Stimulated activated CD8-positive, alpha-beta memory T cell treated with anti-CD3 and anti-CD28 coated beads, Interleukin-4, amount 100 ng/mL, for 1 hour (primary cell): ENCODE measurements at places on chromosomes 13 and 19.

DNA sequence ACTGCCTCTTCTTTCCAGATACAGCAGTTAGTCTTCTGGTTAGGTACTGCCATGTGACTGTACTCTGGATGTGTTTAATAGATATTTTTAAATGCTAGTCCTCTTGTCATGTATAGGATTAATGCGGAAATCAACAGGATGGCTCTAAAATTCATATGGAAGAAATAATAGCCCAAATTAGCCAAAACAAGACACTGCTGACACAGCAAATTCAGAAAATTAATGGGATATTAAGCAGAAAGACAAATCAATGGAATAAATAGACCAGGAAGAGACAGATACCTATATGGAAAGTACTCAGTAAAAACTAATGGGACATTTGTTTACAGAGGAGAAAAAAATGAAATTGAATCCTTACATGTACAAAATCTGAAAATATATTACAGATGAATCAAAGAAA, 679.3 kb upstream of the PCDH20 start:
- DNase-seq, result no peak

DNA sequence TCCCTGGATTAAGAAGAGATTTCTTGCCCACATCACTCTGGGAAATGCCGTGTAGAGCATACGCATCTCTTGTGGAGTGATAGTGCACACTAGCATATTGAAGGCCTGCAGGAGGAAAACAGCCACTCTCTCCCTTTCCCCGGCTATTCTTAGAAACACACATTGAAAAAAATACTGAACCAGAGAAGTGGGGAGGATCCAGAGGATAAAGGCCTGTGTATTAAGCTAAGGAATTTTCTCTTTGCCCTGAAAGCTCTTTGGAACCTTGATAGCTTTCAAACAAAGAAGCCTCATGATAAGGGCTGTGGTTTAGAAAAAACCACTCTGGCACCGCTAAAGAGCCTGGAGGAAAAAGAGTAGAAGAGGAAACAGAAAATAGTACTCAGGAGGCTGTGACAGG, 386.1 kb upstream of the NBEA start:
- no peak for DNase-seq

DNA sequence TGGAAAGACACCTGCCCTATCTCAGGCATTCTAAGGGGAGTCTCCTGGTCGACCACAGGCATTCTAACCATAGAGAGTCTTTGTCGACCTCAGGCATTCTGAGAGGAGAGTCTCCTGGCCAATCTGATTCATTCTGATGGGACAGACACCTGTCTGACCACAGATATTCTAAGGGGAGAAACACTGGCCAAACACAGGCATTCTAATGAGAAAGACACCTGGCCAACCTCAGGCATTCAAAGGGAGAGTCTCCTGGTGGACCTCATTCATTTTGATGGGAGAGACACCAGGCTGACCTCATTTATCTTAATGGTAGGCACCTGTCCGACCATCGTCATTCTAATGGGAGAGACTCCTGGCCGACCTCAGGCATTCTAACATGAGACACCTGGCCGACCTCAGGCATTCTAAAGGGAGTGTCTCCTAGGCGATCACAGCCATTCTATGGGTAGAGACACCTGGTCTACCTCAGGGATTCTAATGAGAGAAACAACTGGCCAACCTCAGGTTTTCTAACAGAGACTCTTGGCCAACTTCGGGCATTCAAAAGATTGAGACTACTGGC, 1351.5 kb downstream of the UQCRFS1 start:
- DNase-seq, result no peak

- no peak for DNase-seq
These were observed 1.1 kb upstream of the GTF3A start for GRCh38 chr13:27423333-27423732.

GRCh38 chr13:86992251-86992650, 678.9 kb upstream of the SLITRK5 start:
- no peak for DNase-seq

DNA sequence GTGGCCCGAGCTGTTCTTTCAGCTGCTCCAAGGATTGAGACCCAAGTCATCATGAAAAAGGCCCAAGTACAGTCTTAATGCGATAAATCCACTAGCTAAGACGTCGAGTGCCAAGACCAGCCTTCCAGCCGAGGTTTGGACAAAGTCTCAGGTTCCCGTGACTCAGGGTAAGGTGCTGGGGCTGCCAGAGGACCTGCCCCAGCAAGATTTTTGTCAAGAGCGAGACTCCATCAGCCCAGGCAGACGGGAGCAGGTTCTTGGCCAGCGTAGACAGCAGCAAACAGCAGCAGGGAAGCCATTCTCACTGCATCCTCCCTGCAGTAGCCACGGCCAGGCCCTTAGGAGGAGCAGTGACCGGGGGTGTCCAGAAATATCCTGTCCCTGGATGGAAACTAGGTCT, 3.4 kb downstream of the FEM1A start:
- DNase-seq, result no peak

- no peak for DNase-seq
These were observed 91.2 kb downstream of the KATNAL1 start for GRCh38 chr13:30216111-30216510.

- DNase-seq, result no peak
These were observed 69.1 kb downstream of the HSPH1 start for GRCh38 chr13:31092646-31093045.

DNA sequence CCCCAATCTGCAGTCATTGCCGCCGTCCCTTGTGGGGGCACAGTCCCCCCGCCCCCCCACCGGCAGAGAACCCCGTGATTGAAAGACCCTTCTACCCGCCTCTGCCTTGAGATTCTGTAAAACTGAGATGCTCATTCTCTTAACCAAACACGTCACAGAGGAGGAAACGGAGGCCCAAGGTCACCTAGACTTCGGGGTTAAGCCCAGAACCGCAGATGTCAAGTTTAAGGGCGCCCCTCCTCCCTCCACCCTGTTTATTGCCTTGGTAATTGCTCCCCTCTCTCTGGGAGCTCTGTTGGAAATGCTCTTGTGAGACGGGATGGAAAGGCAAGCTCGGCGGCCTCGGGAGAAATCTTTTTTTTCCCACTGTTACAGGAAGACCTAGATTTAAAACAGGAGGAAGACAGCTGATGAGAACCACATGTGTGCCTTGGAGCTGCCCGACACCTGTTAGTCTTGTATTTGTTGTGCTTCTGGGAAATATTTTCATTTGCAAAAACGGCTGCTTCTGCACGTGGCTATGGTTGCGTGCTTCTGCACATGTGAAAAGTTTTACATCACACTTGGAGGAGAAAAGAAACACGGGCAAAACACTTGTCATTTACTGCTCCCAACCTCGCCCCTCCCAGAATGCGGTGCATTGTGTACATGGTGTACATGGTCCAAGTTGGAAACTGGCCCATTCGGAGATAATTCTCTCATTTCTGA, 1.1 kb upstream of the MED26 start:
- no peak for DNase-seq

- no peak for DNase-seq
These were observed 23.7 kb downstream of the SH3GL1 start for GRCh38 chr19:4376671-4376990.

- peak; percentile 20 for DNase-seq
These were observed 81.5 kb downstream of the RYR1 start for GRCh38 chr19:38514812-38515633.

DNA sequence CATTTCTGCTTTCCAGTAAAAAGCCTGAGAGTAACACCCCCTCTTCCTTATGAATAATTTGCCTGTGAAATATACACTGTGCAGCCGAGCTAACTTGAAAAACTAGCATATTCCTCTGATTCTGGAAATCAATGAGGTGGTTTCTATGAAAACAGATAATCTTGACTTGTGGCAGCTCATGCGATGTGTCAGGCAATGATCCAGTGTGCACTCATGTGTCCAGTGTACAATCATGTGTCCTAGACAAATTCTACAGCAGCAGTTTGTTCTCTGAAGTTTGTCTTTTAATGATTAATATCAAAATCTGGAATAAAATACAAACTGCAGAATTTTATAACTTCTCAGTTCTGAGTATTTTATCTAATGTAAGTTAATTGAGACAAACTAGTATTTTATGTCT, 2213.9 kb upstream of the PCDH20 start:
- DNase-seq, result no peak

GRCh38 chr13:75021151-75021550, 460.8 kb downstream of the TBC1D4 start:
- no peak for DNase-seq

DNA sequence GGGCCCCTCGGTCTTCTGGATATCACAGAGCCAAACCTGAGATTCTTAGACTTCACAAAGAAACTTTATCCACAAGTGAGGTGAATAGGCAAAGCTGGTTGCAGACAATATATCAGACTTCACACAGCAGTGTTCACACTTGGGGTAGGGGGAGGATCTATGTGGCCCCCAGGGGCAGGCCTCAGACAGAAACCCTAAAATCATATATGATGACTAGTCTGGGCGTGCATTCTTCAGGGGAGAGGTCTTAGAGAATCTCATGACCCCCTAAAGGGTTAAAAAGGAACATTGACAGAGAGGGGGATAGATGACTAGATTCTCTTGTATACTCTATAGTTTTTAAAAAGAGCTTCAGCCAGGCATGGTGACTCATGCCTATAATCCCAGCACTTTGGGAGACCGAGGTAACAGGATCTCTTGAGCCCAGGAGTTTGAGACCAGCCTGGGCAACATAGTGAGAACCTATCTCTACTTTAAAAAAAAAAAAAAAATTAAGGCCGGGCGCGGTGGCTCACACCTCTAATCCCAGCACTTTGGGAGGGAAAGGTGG, 2.8 kb downstream of the TYROBP start:
- no peak for DNase-seq

- DNase-seq, result no peak
These were observed 55.8 kb upstream of the WASF3 start for GRCh38 chr13:26501641-26502040.

DNA sequence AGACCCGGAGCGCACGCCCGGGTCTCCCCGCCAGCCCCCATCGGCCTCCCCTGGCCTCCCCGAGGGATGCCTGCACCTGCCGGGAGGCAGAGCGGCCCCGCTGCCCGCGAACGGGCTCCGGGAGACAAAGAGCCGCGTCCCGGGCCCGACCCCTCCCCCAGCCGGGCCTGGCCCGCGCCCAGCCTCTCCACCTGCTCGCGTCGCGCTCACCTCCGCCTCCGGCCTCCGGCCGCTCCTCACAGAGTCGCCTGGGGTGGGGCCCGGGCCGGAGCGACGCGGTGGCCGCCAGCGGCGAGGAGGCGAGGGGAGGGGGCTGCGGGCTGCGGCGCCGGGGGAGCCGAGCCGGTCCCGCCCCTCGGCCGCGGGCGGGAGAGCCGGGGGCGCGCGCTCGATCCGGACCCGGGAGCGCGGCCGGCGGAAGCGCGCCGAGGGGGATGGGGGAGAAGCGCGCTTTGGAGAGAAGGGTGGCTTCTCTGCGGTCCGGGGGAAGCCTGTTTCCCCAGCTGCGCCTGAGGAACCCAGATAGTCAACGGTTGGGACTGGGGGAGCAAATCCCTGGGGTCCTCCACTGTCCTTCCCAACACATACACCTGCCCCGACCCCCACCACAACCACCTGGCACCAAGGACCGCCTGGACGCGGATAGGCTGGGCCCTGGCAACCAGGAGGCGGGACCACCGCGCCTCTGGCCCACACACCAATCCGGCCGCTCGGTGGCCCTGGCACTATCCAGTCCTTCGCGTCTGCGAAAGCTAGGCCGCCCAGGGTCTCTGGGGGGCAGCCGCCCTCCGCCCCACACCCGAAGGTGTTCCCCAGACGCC, at the start of gene PRR36:
Gene PRR36, minus strand, starts transcription at position 315 of the 821 bp plus-strand sequence. CDS start 701 bp downstream, outside the sequence.
- no peak for DNase-seq

DNA sequence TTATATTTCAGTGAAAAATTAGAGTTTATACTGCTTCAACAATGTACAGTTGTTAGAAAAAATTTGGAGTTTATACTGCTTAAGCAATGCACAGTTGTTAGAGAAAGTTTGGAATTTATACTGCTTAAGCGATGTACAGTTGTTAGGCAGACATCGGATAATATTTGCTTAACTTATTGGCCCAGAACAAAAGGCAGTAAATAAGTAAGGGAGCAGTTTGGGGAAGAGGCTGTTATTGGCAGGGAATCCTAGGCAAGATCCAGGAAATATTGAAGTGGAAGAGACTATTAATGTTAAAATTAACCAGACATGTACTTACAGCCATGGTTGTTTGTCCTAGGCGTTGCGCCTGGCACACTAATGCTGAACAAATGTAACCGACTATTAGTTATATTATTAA, 166.9 kb downstream of the GPC5 start:
- no peak for DNase-seq

GRCh38 chr19:47518139-47518538, 3.3 kb upstream of the NAPA start:
- no peak for DNase-seq

- no peak for DNase-seq
These were observed 7.7 kb downstream of the MEX3D start for GRCh38 chr19:1560286-1560882.

DNA sequence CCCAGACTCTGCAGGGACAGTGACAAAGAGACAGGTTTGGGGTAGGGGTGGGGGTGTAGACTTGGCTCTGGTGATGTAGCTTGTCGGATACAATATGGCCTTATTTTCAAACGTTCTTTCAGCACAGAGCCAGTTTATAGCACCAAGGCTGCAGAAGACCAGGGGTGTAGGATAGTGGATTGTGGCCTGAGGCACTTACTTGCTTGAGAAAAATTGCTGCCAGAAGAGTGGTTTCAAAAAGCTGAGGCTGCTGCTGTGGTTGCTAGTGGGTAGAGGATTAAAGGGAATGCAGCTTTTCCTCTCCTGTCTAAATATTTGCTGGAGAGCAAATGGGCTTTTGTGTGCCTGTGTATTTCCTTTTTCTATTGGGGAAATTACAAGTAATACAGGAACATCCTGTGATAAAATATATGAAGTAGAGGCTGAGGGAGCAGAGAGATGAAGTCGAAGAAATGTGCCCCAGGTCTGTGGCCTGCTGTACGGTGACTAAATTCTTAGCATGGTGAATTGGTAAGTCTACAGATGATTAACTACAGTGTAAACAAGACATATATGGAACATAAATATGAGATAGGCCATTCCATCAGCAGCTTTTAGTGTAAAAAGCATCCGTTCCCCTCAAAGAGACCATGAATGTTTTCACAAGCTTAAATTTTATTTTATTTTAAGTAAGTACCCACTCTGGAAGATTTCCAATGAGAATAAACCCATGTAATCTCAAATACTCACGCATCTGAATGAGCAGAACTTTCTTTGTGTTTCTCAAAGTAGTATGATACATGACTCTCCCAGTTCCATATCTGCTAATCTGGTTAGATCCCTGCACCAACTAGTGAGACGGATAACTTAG, 112.9 kb downstream of the LRCH1 start:
- no peak for DNase-seq

DNA sequence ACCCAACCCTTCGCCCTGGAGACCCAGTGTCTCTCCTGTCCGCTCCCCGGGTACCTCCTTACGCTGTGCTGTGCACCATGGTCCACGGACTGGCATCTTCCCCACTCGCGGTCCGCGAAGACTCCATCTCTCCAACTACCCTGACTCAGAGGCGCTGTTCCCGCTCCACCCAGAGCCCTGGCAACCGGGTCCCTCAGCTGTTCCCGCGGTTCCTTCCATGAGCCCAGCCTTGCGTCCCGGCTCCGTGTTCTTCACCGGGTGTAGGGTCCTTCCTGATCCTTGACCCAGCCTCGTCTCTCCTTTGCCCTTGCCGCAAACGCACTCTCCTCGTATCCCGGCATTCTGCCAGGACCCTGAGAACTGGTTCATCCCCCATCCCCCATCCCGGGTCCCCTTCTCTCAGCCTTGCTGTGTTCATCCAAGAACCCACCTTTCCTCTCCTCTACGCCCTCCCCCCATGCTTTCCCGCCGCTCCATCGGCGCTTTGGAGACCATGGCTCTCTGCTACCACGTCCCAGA, 664 bp downstream of the ICAM5 start:
- DNase-seq, result no peak
